NCI-H510A treated with DMSO at 0.1 percent for 48 hours (cell line): ENCODE measurements at places on chromosomes 5 and 9.

GRCh38 chr9:14530366-14530765 is 162.9 kb downstream of the ZDHHC21 start:
- DNase-seq, result no peak

GRCh38 chr9:86557063-86557766 is 203.0 kb upstream of the TUT7 start:
- no peak for DNase-seq

DNA sequence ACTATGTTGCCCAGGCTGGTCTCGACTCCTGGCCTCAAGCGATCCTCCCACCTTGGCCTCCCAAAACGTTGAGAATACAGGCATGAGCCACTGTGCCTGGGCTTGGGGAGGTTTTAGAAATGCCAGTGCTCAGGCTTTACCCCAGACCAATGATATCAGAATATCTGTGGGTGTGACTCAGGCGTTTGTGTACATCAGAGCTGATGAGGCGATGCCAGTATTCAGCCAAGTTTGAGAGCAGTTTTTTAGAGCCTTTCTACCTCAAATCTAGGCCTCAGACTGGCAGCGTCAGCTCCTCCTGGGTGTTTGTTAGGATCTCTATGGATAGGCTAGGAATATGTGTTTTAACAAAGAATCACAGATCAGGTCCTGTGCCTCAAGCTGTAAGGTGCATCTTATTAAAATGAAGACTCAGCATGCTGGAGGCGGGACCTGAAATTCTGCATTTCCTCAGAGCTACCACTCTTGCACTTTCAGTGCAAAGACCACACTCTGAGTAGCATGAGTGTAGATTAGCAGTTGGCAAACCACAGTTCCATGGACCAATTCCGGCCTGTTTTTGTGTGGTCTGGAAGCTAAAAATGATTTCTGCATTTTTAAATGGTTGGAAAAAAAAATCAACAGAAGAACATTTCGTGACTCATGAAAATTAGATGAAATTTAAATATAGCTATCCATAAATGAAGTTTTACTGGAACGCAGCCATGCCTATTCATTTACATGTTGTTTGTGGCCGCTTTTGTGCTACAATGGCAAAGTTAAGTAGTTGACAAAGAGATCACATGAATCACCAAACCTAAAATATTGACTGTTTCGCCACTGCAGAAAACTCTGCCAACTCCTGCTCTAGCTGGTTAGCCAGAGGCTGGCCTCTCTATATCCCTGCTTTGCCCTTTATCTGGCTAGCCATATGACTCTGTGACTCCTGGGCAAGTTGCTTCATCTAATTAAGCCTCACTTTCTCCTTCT is 92.2 kb downstream of the KLF4 start:
- DNase-seq, result no peak

DNA sequence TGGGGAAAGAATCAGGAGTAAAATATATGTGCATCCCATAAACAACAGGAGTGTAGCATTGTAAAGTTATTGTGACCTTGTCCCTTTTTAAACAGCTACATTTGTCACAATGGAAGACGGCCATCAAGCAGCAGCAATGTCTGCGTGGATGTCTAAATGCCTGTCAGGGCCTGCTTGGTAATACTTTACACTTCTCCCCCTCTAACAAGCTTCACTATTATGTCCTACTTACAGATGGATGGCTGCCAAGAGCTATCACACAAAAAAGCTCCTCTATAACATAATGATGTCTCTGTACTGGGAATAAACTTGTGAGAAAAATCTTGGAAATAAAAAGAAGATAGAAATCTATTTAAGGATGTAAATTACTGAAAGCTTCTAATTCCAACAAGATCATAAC is 213.0 kb downstream of the FBXL17 start:
- no peak for DNase-seq

GRCh38 chr9:125822902-125823301 is 75.7 kb downstream of the PBX3 start:
- no peak for DNase-seq

- DNase-seq, result no peak
Measured at GRCh38 chr9:91053824-91054223, 252.2 kb downstream of the SYK start.
